ENCODE measurements at places on chromosomes 4 and X.
A peak's percentile ranks its signal among the peaks of the same experiment; 100 is the strongest.

DNA sequence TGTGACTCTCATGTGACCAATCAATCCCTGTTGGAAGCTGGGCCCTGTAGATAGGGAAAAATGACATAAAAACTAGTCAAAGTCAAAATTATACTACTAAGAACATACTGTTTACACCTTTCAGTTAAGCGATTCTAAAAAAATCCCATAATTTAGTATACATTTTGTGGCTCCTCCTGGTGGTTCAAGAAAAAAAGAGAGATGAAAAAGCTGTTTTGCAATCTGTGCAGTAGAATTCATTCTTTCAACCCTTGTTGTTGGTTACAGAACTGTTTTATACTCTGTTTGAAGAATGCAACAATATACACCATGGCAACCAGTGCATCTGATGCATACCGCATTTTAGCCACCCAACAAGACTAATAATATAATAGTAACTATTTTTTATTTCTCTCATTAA, 66.8 kb upstream of the ANK2 start:
- DNase-seq = no peak

DNA sequence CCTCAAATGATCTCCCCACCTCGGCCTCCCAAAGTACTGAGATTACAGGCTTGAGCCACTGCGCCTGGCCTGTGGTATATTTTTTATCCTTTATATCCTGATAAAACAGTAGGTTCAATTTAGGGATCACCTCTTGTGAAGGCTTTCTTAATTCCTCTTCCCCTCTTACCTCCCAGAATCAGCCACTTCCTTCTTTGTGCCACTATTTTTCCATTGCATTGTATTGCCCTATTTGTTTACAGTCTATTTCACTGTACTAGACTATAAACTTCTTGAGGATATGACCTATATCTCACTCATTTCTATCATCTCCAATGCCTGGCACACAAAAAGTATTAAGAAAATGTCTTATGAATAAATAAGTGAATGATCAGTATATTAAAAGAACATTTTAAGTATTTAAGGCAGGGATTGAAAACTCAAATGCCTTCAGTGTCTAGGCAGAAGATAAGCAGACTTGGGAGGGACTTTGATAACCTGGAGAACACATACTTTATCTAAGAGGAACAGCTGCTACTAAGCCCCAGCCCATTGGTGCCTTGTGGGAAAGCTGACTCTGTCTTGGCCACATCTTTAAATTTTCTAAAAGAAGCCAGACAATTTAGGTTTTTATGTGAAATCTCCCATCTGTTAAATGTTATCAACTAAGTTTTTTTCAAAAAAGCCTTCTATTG, 82.3 kb upstream of the OGT start:
- no peak for DNase-seq

GRCh38 chrX:72392816-72393800, 87.4 kb upstream of the CITED1 start:
- no peak for DNase-seq

GRCh38 chr4:35559559-35560365, 684.6 kb downstream of the ARAP2 start:
- no peak for DNase-seq

- DNase-seq = peak; percentile 62
Measured at GRCh38 chr4:75939890-75940691, 722 bp downstream of the NAAA start.

- DNase-seq = no peak
Measured at GRCh38 chr4:37268319-37268718, 23.8 kb downstream of the NWD2 start.

GRCh38 chr4:120915336-120915735, 7.2 kb downstream of the PRDM5 start:
- DNase-seq = no peak

- no peak for DNase-seq
Measured at GRCh38 chr4:52950226-52950625, 88.1 kb downstream of the RASL11B start.

DNA sequence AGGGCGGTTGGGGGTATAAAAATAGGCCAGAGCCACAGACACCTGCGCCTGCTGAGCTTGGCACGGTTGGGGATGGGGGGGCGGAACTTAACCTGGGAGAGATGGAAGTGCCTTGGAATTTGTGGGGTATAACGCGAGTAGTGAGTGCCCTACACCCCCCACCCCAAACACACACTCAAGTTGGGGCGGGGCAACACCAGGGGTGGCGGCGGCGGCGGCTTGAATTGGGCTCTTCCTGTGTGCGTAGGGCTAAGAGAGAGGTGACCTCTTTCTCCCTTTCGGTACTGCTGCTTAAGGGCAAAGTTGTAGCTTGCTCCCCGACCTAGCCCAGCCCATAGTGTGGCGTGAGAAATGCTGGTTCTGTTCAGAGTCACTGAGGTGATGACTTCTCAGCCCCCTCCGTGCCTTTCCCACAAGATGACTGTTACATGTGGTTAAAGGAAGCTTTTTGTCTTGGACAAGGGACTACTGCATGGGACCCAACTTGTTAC, 839 bp downstream of the STK26 start:
- peak; percentile 24 for DNase-seq

- DNase-seq = no peak
Measured at GRCh38 chr4:12692815-12693214, 791.3 kb downstream of the RAB28 start.

DNA sequence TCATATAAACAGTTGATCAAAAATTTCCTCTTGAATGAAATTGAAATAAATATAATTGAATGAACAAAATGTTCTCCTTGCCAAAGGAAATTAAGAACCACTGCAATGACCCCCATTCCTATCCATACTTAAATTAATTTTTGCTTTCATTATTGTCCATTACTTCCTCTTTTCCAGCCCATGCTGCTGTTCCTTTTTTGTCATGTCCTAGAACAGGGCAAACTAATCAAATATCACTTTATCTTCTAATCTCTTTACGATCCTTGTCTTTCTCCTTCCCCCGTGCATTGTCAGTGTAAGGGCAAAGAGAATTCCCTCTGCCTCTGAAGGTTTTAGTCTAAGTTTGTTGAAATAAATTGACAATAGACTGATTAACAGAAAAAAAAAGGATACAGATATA, 203.0 kb downstream of the CENPC start:
- DNase-seq = no peak

- DNase-seq = no peak
Measured at GRCh38 chr4:155587766-155588165, 78.9 kb upstream of the GUCY1A1 start.

DNA sequence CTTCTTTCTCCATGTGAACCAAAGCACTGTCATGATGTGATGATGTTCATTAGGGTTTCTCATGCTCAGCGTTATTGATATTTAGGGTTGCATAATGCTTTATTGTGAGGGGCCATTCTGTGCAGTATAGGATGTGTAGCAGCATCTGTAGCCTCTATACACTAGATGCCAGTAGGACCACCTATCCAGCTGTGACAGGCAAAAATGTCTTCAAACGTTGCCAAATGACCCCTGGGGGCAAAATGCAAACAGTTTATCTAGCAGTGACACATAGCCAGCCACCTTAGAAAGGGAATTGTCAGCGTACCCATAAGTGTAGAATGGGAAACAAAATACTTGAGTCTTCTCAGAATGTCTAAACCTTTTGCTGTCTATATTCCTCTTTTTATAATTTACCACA, 18.8 kb downstream of the NFKB1 start:
- no peak for DNase-seq

- DNase-seq = no peak
Measured at GRCh38 chr4:163063891-163064290, 102.8 kb downstream of the NAF1 start.

GRCh38 chr4:54493862-54494261, 163.9 kb upstream of the KIT start:
- no peak for DNase-seq

- no peak for DNase-seq
Measured at GRCh38 chr4:39415678-39416283, 9.1 kb downstream of the KLB start.

DNA sequence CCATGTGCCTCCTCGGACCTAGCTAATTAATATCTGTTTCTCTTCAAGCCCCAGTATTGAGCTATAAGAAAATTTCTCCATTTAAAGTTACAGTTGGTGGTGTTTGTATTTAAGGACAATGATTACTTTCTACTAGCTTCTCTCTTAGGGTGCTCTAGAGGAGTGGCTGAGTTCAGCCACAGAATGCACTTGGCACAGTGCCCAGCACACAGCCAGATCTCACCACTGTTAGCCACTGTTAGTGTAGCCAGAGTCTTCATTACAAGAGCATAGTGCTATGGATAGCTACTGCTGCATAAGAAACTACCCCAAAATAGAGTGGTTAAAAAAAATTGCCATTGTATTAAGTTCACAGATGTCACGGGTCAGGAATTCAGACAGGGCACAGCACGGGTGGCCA, 421.3 kb downstream of the BCOR start:
- no peak for DNase-seq

DNA sequence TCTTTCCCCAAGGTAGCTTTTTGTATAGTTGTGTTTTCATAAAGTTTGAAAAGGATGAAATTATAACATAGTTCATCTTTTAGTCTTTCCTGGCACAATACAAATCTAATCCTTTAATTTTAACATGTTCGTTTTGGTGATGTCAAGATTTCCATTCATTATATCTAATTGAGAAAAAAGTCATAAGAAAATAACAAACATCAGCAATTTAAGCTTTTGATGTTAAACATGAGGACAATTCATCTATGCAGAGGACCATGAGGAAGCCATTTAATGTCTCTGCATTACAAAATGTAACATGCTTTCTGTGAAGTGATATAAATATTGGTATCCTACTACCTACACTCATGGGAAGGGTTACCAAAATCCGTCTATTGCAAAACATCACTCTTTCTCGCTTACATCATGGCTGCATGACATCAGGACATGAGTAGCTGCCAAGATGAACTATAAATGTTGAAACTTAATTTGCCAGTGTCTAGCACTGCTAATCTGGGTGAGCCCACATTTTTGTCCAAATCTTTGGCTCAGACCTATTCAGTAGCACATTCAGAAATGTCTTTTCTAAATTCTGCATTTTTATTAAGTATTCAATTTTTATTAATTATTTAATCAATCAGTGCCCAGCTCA, 9.5 kb downstream of the EPGN start:
- no peak for DNase-seq

DNA sequence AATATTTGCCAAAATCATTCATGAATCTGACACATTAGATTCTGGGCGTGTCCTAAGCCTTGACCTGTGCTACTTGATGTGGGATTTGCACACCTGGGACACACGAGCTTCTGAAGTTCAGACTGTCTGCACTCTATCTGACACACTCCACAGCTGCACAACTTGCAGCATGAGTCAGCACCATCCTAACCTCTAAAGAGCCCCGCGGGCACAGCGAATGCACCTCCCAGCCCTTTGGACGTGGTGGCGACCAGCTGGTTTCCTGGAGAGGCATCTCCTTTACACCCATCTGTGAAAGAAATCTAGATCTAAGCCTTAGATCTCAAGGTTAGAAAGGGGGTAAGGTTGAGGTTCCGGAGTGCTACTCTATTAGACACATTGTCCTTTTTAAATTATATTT, 69.2 kb downstream of the SORBS2 start:
- no peak for DNase-seq

GRCh38 chrX:141652286-141652685, 46.3 kb downstream of the SPANXD start:
- DNase-seq = no peak

- DNase-seq = no peak
Measured at GRCh38 chr4:139315221-139315675, 13.0 kb upstream of the NDUFC1 start.

DNA sequence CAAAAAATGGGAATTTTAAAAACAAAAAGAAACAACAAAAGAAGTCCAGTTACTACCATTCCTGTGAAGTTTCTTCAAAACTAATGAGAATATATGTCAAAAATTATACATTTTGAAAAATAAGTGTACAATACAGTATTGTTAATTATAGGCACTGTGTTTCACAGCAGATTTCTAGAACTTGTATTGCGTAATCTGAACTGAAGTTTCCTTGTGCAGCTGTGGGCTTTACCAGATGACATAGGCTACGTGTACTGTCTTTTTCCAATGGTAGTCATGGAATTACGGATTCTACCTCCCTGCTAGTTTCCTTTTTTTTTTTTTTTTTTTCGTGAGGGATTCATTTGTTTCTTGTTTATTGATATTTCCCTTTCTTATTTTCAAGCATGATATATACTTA, 113.8 kb upstream of the GABRA2 start:
- no peak for DNase-seq

GRCh38 chr4:55079451-55080173, 45.8 kb downstream of the KDR start:
- DNase-seq = no peak

DNA sequence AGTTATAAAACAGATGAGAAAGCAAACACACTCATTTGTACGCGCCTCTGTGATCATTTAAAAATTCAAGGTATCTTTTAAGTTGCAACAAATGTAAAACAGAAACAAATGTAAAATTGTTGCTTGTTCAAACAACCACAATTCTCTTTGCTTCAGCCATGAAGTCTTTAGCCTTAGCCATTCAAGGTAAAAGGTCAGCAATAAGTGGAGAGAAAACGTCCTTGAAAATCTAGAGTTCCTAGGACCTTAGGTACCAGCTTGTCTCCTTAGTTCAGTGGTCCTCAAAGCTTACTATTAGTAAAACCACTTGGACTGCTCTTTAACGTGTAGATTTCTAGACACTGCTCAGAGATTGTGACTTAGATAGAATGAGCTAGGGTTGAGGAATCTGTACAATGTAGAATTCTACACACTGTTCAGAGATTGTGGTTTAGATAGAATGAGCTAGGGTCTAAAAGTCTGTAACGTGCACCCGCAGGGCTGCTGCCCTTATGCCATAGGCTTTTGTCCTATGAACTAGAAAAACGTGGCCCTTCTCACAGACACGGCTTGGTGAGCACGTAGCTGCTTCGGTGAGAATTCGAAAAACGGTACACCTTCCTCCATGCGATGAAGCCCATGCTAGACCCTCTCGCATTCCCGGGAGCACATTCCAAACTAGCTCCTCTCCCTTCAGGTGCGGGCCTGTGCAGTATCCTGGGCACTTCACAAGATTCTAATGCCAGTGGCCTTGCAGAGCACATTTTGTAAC, 1.7 kb downstream of the PLAC8 start:
- DNase-seq = no peak

DNA sequence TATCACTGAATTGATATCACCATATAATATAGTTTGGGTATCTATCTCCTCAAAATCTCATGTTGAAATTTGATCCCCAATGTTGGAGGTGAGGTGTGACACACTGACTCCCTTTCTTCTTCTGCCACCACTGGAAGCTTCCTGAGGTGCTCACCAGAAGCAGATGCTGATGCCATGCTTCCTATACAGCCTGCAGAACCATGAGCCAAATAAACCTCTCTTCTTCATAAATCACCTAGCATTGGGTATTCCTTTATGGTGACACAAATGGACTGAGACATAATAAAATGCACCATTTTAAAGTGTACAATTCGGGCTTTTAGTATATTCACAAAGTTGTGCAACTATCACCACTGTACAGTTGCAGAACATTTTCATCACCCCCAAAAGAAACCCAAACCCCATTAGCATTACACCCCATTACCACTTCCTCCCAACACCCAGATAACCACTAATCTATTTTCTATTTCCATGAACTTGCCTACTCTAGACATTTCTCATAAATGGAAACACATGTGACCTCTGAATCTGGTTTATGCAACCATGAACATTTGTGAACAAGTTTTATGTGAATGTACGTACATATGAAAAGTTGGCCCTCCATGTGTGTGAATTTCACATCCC, 148.9 kb downstream of the OPHN1 start:
- no peak for DNase-seq

GRCh38 chrX:123172869-123173268, 11.2 kb upstream of the GRIA3 start:
- DNase-seq = no peak
